Lower lobe of right lung (tissue), 2 donors: ENCODE measurements at places on chromosomes 1 and 21.

GRCh38 chr1:201645956-201646355 lies 107.0 kb downstream of the NAV1 start:
- peaks cover 25% of the 10 kb centered on the region for H3K4me1 ChIP-seq
- H3K27me3 ChIP-seq = peaks cover 16% of the 10 kb centered on the region
- no peak overlapping the region for H3K27ac ChIP-seq

GRCh38 chr1:77659879-77660593 lies 22.4 kb downstream of the ZZZ3 start:
- no peak overlapping the region for H3K4me3 ChIP-seq
- H3K27me3 ChIP-seq = no peaks in the 10 kb centered on the region
- no peak for DNase-seq
- H3K27ac ChIP-seq = no peak overlapping the region
- peaks cover 4% of the 10 kb centered on the region for H3K4me1 ChIP-seq

- H3K27ac ChIP-seq = no peak overlapping the region
- no peaks in the 10 kb centered on the region for H3K27me3 ChIP-seq
- DNase-seq = no peak
- no peaks in the 10 kb centered on the region for H3K4me1 ChIP-seq
Observed at GRCh38 chr1:28719332-28719619, 17.5 kb upstream of the YTHDF2 start.

- H3K27me3 ChIP-seq = no peaks in the 10 kb centered on the region
- peak overlapping the region; percentile 20 for H3K27ac ChIP-seq
Observed at GRCh38 chr1:47031059-47031458, 7.6 kb downstream of the CYP4X1 start.

DNA sequence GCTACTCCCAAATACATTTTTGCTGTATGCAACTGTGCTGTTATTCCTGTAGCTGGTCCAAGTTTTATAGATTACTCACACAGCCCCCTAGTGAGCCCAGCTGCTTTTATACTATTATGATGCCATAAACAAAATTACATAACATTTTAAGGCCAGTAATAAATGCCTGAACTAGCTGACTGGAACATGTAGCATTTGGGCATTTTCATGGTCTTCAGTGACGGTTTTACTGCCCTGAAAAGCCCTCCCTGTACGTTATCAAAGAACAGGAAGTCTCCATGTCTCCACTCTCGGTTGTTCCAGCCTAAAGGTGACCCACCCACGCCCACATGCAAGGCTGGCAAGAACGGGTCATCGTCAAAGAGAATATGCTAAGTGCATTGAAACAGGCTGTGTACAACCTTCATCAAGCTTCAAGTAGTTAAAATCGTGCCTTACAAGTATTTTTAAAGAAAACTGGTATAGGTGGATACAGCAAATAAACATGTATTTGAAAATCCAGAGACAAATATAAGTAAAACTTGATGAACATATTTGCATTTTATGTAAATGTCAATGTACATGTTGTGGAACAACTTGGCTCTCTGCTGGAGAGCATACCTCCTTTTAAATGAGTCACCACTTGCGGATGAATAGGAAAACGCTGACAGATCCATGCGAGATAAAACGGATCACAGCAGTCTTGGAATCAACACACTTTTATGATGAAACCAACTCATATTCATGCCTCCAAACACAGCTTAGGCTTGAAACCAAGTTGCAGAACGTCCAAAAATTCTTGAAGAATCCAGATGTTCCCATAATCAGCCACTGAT lies 520.5 kb downstream of the SMYD3 start:
- H3K27me3 ChIP-seq = no peaks in the 10 kb centered on the region
- no peak overlapping the region for H3K4me3 ChIP-seq
- DNase-seq = no peak
- peaks cover 5% of the 10 kb centered on the region for H3K4me1 ChIP-seq

DNA sequence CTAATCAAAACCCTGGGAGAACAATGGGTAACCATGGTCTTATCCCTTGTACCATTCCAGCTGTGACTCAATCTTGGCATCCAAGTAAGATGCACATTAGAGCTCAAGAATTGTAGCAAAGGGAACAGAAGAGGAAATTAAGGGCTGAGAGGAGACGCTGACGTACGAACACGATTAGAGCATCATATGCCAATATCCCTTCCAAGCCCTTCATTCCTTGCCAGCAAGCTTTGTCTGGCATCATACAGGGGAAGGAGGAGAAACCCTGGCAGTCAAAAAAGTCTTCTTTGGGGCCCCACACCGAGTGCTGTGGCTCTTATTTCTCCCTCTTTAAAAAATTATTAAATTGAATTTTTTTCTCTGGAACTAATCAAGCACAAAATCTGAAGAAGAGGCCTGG lies 120.9 kb downstream of the ASTN1 start:
- DNase-seq = no peak
- no peak overlapping the region for H3K4me3 ChIP-seq
- no peaks in the 10 kb centered on the region for H3K4me1 ChIP-seq
- H3K36me3 ChIP-seq = no peaks in the 10 kb centered on the region

DNA sequence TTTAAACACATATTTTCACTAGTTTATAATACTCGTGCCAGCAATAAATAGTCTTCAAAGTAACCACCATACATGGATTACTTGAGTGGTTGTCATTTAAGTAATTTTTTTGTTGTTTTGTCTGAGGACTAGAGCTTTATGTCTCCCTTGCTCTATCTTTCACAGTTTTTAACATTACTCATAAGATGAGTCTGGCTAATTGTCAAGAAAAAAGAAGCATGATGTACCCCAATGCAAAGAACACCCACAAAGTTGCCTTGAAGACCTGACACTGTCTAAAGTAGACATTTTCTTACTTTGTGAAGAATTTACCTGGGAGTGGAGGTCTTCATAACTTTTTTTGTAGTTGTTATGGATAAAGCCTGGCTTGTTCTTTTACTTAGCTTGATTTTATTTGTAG lies 210.4 kb upstream of the BRINP3 start:
- no peaks in the 10 kb centered on the region for H3K4me1 ChIP-seq
- no peaks in the 10 kb centered on the region for H3K27me3 ChIP-seq
- no peak for DNase-seq

GRCh38 chr1:239315631-239316217 lies 70.6 kb upstream of the CHRM3 start:
- no peaks in the 10 kb centered on the region for H3K27me3 ChIP-seq
- no peaks in the 10 kb centered on the region for H3K4me1 ChIP-seq
- no peak for DNase-seq
- H3K36me3 ChIP-seq = no peaks in the 10 kb centered on the region
- no peak overlapping the region for H3K27ac ChIP-seq
